ENCODE measurements at places on chromosomes 11 and 22.
A peak's percentile ranks its signal among the peaks of the same experiment; 100 is the strongest.

- DNase-seq, result no peak
Measured at GRCh38 chr11:86695373-86695772, 23.0 kb upstream of the ME3 start.

- no peak for DNase-seq
Measured at GRCh38 chr11:124646148-124646547, 23.5 kb downstream of the TBRG1 start.

GRCh38 chr11:74822170-74822569 lies 73.5 kb downstream of the RNF169 start:
- no peak for DNase-seq

DNA sequence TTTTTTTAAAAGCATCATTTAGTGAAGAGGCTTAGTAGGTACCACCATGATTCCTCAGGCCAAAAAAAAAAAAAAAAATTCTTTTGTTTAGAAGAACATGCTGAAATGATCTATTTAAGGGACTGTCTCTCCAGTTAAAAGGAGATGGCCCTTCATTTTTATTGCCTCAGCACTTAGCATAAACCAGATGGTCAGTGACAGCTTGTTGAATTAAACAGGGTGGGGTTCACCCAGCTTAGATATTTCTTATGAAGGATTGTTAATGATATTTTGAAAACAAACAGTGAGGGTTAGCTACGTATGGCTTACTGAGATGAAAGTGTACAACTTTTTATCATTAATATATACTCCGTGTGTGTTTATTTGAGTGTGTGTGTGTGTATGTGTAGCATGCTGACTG lies 203.7 kb downstream of the FAM181B start:
- no peak for DNase-seq

- DNase-seq, result no peak
Measured at GRCh38 chr11:1540074-1540473, 32.0 kb downstream of the DUSP8 start.

DNA sequence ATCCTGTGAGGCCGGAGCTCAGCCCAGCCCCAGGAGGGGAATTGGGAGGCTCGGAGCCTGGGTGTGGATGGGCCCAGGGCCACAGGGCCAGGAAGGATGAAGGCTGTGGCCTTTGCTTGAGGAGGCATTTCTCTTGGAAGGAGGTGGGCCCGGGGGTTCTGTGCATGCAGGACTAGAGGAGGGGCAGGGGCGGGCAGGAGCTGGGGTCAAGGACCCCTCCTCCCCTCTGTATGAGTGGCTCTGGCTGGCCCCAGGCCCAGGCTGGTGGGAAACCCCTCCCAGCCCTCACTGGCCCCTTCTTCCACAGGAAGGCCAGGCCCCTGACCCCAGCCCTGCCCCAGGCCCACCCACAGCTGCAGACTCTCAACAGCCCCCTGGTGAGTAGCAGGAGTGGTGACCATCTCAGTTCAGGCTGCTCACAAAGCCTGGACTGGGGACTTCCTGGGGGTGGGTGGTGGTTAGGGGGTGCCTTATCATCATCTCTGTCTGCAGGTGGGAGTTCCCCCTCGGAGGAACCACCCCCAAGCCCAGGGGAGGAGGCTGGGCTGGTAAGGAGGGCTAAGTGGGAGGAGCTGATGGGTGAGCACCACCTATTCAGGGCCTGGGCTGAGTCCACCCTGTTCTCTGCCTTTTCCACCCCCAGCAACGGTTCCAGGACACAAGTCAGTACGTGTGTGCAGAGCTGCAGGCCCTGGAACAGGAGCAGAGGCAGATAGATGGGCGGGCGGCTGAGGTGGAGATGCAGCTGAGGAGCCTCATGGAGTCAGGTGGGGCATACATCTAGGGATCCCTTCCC lies 6.0 kb downstream of the KCNK7 start:
- peak; percentile 29 for DNase-seq

DNA sequence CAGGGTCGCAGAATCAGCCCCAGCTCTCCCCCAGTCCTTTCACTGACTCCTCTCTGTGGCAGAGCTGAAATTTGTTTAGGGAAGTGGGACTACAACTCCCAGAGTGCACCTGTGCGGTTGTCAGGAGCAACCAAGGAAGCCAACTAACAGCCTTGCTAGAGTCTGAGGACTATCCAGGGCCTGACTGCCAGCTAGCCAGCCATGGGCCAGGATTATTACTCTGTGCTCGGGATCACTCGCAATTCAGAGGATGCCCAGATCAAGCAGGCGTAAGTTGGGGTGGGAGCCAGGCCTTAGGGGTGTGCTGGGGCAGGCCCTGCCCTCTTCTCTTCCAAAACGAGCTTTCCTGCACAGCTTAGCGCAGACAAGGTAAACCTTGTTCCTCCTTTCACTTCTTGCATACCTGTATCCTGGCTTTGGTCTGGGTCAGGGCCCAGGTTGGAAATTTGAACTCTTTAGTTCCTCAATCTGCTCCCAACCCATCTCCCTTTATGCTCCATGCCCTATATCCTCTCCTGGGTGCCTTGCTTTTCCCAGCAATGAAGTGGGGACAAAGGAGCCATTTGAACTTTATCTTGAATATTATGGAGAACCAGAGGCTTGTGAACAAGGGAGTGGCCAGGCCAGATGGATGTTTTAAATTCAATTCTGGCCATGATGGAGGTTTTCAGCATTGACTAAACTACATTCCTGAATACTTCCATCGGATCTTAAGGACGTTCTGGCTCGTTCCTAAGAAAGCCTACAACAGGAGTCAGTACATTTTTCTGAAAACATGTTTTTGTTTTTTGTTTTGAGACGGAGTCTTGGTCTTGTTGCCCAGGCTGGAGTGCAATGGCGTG lies at the start of gene DNAJB13:
Gene DNAJB13 (plus strand): TSS at position 158 of the 842 bp plus-strand sequence. CDS start 44 bp downstream, at position 202.
- no peak for DNase-seq

GRCh38 chr11:12989428-12990161 lies 19.5 kb upstream of the RASSF10 start:
- DNase-seq, result no peak

DNA sequence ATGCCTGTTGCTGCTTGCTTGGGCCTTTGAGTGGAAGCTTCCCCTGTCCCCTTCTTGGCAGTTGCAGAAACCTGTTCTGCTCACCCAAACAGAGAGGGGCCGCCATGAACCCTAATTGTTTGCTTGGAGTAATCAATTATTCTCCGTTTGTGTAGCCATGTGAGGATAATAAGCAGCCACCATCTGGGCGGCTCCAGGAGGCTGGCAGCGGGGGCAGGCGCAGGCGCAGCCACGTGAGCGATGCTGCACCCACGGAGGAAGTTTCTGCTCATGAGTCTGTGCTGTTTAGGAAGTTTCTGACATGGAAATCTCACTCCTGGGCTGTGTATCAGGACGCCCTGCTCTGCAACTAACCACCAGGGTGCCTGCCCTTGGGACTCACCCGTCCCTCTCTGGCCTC lies 90.1 kb downstream of the MPPED1 start:
- no peak for DNase-seq

DNA sequence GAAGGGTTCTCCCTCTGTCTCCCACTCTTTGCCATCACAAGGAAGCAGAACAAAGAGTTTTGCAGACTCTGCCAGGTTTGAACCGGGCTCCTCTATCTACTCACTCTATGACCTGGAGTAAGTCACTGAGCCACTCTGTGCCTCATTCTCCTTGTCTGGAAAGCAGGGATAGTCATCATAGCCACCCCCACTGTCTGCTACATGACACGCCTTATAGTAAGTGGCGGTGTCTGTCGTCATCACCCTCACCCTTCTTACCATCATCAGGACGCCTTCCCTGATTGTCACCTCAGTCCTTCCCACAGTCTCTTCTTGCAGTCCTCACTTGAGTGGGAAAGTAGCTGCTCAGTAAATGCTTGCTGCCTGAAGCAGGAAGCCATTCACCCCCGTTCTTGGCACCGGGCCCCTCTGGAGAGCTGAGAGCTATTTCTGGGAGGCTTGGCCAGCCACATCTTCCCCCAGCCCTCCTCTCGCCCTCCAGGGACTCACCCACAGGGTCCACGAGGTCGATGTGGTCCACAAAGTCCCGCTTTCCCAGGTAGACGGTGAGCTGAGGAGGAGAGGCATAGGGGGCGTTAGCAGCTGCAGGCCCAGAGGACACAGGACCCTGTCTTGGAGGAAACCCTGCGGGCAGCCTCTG lies 46.4 kb downstream of the TPBGL start:
- no peak for DNase-seq

DNA sequence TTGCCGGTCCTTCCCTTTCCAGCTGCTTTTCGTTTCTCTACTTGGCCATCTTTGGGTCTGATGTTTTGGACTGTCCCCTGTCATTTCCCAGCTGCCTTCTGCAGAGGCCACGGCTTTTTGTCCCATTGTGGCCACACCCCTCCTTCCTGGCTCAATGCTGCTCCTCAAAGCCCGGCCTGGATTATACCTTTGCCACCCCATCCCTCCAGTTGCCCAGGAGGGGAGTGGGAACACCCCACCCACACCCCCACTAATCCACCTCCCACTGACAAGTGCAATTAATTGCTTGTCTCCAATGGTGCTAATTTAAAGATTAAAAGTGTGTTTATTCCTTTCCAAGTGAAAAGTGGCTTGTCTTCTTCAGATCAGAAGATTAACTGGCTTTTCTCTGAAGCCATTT lies 34.2 kb upstream of the CSNK2A3 start:
- no peak for DNase-seq

- DNase-seq, result no peak
Measured at GRCh38 chr22:37926358-37926757, 20.3 kb downstream of the MICALL1 start.

Data from CD4-positive, alpha-beta T cell treated with Interleukin-15 for 4 hours (primary cell).